Astrocyte of the hippocampus (primary cell): ENCODE measurements at places on chromosomes 1 and 21.

GRCh38 chr1:29607236-29607635 lies 370.9 kb downstream of the PTPRU start:
- no peak for DNase-seq

GRCh38 chr1:206030714-206031113 lies 7.0 kb upstream of the CTSE start:
- peak; percentile 81 for DNase-seq

DNA sequence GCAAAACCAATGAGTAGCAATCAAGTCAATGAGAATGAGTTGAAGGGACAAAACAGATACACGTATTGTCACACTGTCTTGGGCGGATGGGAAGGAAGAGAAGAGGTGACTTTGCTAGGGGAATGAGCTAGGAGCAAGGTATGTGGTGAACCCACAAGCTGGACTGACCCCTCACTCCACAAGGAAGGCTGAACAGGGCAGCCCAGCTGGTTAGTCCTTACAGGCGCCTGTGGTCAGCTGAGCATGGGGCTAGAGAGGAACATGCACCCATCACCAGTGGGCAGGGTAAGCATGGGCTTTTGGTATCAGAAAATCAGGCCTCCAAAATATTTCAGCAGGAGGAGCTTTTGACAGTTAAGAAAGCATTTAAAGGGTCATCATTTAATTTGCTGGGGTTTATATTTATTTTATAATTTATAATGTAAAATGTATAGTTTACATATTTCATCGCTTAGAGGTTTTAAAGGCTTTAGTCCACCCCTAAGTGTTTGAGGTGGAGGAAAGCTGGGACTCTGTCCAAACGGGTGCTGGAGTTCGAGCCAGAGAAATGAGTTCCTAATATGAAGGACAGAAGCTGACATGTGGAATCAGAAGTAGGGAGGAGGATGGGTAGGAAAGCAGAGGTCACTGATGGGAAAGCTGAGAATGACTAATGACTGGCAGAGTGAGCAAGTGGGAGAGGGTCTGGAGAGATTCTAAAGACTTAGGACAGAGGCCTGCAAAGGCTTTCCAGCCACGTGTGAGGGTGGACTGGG lies 22.0 kb upstream of the ACBD6 start:
- DNase-seq: no peak

- DNase-seq: no peak
Measured at GRCh38 chr1:45032837-45033236, 20.8 kb downstream of the UROD start.

GRCh38 chr1:2982615-2983318 lies 38.5 kb upstream of the ACTRT2 start:
- DNase-seq: peak; percentile 16

DNA sequence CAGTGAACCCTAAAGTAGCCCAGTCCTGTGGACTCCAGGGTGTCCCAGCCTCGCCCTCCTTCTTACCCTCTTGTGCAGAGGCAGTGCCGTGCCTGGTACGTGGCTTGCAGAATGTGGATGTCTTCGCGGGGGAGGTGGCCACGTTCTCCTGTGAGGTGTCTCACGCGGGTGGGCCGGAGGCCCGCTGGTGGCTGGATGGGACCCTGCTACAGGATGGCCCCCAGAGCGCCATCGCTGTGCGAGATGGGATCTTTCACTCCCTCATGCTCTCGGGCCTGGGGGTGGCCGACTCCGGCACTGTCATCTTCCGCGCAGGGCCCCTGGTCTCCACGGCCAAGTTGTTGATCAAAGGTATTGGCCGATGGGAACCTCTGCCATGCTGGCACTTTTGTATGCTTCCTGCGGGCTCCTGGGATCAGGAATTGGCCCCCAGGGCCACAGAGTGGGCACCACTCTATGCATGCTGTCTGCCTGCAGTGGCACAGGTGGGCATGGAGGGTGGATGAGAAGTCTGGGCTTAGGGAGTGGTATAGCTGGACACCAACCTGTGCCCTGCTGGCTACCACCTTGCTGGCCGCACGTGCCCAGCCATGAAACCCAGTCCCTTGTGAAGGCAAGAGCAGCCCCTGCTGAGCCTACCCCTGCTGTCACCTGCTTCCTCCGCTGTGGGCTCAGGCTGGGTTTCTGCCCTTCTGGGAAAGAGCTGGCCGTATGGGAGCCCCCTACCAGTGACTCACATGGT lies 92.9 kb downstream of the TRIM11 start:
- no peak for DNase-seq

DNA sequence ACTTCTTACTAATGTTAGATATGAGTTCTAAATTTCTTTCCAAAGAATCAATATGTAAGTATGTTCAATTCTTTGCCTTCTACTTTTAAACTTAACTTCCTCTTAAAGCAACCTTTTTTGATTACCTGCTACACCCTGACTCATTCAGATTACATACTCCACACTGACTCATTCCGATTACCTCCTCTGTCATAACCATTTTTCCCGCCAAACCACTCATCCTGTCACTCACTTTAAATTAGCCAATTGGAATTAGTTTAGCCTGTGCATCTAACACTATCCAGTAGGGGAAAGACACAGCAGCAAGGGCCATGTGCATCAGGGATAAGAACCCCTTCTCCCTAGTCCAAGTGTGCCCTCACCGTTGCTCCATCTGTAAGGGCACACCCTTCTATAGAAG lies 815.5 kb downstream of the BRINP3 start:
- DNase-seq: no peak
